HCT116 (cell line): ENCODE measurements at places on chromosomes 5 and 9.
A peak's percentile ranks its signal among the peaks of the same experiment; 100 is the strongest.

GRCh38 chr5:57863661-57864060 lies 381.1 kb upstream of the ACTBL2 start:
- no peaks in the 10 kb centered on the region for H3K36me3 ChIP-seq
- no peak for DNase-seq
- peaks cover 4% of the 10 kb centered on the region; the same call in 1 of the 2 replicates for H3K4me1 ChIP-seq
- no peak overlapping the region for H3K4me3 ChIP-seq
- no peaks in the 10 kb centered on the region for H3K27me3 ChIP-seq
- no peak overlapping the region for H3K27ac ChIP-seq

GRCh38 chr5:156188016-156188415 lies 138.9 kb upstream of the SGCD start:
- H3K36me3 ChIP-seq: no peaks in the 10 kb centered on the region
- H3K27me3 ChIP-seq: no peaks in the 10 kb centered on the region
- H3K27ac ChIP-seq: no peak overlapping the region
- no peak overlapping the region for H3K4me3 ChIP-seq
- H3K4me1 ChIP-seq: no peaks in the 10 kb centered on the region

DNA sequence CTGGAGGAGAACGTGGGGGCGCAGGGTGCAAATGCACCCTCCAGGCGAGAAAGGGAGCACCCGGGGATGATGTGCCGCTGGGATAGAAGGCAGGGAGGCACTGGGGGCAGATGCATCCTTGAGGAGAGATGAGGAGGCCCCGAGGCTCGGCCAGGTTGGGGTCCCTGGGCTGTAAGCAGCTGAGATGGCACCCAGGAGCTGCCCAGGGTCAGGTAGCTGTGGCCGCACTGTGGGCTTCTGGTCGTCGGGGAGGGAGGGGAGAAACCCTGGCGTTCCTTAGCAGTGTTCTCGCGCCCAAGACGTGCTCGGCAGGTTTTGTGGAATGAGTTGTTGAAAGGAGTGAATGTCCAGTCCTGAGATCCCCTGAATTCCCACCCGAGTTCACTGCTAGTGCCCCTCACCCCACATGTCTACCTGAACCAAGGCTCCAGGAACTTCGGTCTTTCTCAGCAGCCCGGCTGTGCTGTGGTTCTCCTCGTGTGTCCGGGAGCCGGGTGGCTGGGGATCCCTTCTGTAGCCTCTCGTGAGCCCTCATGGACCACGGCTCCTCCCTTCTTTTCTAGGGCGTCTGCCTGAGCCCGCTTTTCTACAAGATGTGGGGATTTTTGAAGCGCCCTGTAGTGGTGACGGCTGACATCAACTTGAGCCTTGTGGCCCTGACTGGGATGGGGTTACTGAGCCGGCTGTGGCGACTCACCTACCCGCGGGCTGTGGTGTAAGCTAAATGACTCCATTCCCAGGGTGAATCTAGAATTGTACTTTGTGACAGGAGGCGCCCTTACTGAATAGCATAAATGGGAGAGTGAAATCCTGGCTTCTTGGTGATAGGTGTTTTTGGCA lies 1.1 kb downstream of the POMT1 start:
- H3K27ac ChIP-seq: peak overlapping the region; percentile 63; the same call in 1 of the 2 replicates
- DNase-seq: no peak
- peaks cover 12% of the 10 kb centered on the region for H3K36me3 ChIP-seq
- H3K4me1 ChIP-seq: no peaks in the 10 kb centered on the region
- no peaks in the 10 kb centered on the region for H3K27me3 ChIP-seq

DNA sequence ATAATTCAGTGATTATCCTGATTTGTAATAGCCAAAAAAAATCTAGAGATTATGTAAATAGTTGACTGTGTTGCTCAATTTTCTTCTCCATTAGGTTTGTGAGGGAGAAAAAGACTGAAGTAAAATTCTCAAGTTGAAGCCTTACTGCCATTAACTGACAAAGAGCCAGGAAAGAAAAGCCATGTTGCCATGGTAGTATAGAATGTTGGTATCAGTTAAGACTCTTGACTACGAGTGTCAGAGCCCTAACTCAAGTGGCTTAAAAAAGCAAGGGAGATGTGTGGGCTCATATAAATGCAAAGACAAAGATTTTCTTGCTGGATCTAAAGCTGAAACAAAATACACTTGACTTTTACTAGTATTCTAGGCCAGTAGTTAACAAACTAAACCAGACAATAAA lies 571.7 kb downstream of the KCTD16 start:
- no peaks in the 10 kb centered on the region for H3K4me1 ChIP-seq
- no peak overlapping the region for H3K4me3 ChIP-seq
- no peak overlapping the region for H3K27ac ChIP-seq
- no peaks in the 10 kb centered on the region for H3K36me3 ChIP-seq

DNA sequence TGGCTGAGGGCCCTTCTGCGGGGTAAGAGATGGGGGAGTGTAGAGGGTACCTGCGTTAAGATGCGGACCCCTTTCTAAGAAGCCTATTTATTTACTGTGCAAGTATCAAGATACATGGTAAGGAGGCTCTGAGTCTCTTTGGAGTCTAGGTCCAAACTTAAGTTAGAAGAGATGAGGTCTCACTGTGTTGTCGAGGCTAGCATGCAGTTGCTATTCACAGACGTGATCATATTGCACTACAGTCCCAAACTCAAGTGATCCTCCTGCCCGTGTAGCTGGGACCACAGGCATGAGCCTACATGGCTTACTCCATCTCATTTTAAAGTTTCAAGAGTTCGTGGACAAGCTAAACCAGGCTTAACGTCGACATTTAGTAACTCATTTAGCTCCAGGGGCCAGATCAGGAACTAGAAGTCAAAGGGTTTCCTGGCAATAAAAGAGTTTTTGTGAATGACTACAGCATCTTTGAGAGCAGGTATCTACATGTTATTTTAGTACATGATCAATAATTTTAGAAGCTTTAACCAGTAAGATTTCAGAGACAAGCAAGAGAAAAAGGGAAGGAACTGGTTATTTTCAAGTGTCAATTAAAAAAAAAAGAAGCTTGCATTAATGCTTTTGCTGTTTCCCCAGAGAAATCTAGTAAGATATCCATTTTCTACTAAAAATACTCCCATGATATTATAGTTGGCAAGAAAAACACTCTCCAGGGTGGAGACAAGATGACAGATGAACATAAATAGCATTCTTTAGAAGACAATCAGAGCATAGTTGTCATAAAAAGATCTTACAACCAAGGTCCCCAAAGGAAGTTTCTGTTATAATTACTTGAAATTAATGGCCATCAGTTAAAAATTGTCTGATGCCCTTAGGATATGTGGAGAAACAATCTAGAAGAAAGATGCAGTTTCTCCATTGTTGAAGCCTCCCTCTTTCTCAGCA lies 141.3 kb downstream of the SCAMP1 start:
- no peaks in the 10 kb centered on the region for H3K27me3 ChIP-seq
- no peak overlapping the region for H3K4me3 ChIP-seq
- no peak for DNase-seq
- no peaks in the 10 kb centered on the region for H3K36me3 ChIP-seq
- H3K27ac ChIP-seq: no peak overlapping the region

- no peaks in the 10 kb centered on the region for H3K27me3 ChIP-seq
- no peaks in the 10 kb centered on the region for H3K4me1 ChIP-seq
- no peak for DNase-seq
- no peaks in the 10 kb centered on the region for H3K36me3 ChIP-seq
- H3K27ac ChIP-seq: no peak overlapping the region
These were observed 901 bp downstream of the ACTL7B start for GRCh38 chr9:108854641-108855528.

- H3K36me3 ChIP-seq: no peaks in the 10 kb centered on the region
- H3K4me3 ChIP-seq: no peak overlapping the region
- peaks cover 27% of the 10 kb centered on the region for H3K27me3 ChIP-seq
- no peak overlapping the region for H3K27ac ChIP-seq
These were observed 39.2 kb downstream of the CFAP90 start for GRCh38 chr5:7811715-7812114.

DNA sequence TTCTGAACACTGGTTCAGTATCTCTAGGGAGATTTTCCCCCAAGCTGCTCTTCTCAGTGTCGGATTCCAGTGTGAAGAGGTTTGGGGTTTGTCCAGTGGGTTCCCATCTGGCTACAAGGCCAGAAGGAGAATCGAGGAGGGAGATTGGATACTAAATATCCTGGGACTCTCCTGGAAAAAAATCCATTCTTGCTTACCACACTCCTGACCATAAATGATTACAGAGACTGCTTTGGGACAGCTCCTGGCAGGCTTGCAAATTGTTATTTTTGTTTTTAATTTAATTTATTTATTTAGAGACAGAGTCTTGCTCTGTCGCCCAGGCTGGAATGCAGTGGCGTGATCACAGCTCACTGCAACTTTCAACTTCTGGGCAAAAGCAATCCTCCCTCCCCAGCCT lies 4.7 kb upstream of the SUSD1 start:
- H3K36me3 ChIP-seq: no peaks in the 10 kb centered on the region
- H3K4me1 ChIP-seq: peaks cover 19% of the 10 kb centered on the region
- H3K4me3 ChIP-seq: no peak overlapping the region
- no peaks in the 10 kb centered on the region for H3K27me3 ChIP-seq
- H3K27ac ChIP-seq: no peak overlapping the region

- H3K36me3 ChIP-seq: no peaks in the 10 kb centered on the region
- H3K27ac ChIP-seq: no peak overlapping the region
- no peaks in the 10 kb centered on the region for H3K4me1 ChIP-seq
- H3K27me3 ChIP-seq: 0 out of 2 replicates have a peak, but pooled peaks cover 5% of the 10 kb centered on the region
These were observed 47.0 kb upstream of the CLK4 start for GRCh38 chr5:178673801-178674295.

GRCh38 chr5:12023614-12024241 lies 119.5 kb upstream of the CTNND2 start:
- H3K4me1 ChIP-seq: no peaks in the 10 kb centered on the region
- no peaks in the 10 kb centered on the region for H3K36me3 ChIP-seq
- H3K27ac ChIP-seq: no peak overlapping the region

DNA sequence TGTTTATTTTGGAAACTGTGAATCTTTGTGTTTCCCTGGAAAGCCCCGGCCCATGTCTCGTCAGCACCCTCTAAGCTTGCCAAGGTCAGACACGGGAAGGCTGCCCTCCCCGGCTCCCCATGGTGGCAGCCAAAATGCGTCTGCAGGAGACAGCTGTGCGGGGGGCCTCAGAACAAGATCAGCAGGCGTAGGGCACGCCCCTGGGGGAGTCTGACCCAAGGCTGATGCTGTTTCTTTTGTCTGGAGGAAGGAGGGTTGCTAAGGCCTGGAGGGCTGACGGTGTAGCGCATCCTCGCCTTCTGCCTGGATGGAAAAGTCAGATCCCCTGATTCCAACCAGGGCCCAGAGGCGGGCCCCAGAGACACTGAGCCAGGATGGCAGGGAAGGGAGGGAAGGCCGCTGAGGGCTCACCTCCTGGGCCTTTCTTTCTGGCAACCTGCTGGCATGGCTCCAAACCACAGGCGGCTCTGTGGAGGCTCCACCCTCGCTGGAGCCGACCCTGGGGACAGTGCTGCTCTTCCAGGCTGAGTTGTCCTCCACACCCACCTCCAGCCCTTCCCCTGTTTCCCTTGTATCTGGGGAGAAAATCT lies 57.2 kb downstream of the OLFM1 start:
- H3K27me3 ChIP-seq: peaks cover 16% of the 10 kb centered on the region; the same call in 1 of the 2 replicates
- H3K4me3 ChIP-seq: no peak overlapping the region
- H3K4me1 ChIP-seq: peaks cover 7% of the 10 kb centered on the region
- no peak for DNase-seq

DNA sequence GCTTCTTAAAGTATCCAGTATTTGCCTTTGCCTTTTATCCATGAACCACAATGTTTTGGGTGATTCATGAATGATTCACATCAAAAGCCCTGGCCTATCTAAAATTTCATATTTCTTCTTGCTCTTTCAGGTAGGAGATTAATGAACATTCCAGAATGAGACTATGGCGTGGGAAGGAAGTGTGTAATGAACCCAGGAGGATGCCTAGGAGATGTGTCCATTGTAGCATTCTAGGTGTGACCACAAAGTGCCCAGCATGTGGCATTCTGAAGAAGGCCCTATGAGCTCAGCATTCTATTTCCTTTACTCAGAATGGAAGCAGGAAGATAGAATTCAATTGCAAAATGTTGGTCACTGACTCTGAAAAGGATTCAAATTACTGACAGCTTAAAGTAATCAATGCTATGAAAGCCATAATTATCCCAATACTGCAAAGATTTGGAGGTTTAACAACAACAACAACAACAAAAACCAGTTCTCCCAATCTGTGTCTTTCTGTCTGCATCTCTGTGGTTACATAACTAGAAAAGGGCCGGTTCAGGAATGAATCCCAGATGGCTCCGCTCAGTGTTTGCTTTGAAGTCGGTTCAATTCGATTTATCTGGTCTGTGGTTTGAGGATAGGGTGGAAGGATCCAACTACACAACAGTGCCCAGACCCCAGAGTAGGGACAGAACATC lies 126.7 kb downstream of the FOXD1 start:
- H3K36me3 ChIP-seq: no peaks in the 10 kb centered on the region
- H3K27ac ChIP-seq: peak overlapping the region; percentile 47; the same call in 1 of the 2 replicates
- H3K4me1 ChIP-seq: peaks cover 10% of the 10 kb centered on the region
- H3K27me3 ChIP-seq: no peaks in the 10 kb centered on the region

DNA sequence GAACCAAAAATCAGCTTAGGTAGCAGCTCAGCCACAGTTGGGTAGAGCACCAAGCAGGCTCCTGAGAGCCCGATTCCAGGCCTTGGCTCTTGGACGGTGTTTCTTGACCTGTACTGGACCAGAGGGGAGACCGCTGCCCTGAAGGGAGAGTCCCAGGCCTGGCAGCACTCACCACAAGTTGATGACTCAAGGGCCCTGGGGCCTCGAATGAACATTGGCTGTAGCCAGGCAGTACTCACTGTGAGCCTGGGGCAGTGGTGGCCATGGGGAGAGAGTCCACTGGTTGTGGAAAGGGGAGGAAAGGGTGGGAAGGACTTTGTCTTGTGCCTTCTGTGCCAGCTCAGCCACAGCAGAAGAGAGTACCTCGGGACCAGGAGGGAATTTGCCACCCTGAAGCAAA lies 166.1 kb downstream of the EDIL3 start:
- no peaks in the 10 kb centered on the region for H3K4me1 ChIP-seq
- no peaks in the 10 kb centered on the region for H3K36me3 ChIP-seq
- no peak overlapping the region for H3K27ac ChIP-seq
- no peak overlapping the region for H3K4me3 ChIP-seq
- DNase-seq: no peak

GRCh38 chr5:174315871-174316270 lies 270.4 kb downstream of the NSG2 start:
- peaks cover 14% of the 10 kb centered on the region; the same call in 1 of the 2 replicates for H3K27me3 ChIP-seq
- H3K27ac ChIP-seq: no peak overlapping the region
- DNase-seq: no peak
- no peaks in the 10 kb centered on the region for H3K36me3 ChIP-seq
- H3K4me3 ChIP-seq: no peak overlapping the region

- DNase-seq: no peak
- no peak overlapping the region for H3K4me3 ChIP-seq
- H3K36me3 ChIP-seq: no peaks in the 10 kb centered on the region
- peaks cover 5% of the 10 kb centered on the region; the same call in 1 of the 2 replicates for H3K4me1 ChIP-seq
- no peaks in the 10 kb centered on the region for H3K27me3 ChIP-seq
These were observed 15.8 kb upstream of the RNU6ATAC start for GRCh38 chr9:134179918-134180785.

DNA sequence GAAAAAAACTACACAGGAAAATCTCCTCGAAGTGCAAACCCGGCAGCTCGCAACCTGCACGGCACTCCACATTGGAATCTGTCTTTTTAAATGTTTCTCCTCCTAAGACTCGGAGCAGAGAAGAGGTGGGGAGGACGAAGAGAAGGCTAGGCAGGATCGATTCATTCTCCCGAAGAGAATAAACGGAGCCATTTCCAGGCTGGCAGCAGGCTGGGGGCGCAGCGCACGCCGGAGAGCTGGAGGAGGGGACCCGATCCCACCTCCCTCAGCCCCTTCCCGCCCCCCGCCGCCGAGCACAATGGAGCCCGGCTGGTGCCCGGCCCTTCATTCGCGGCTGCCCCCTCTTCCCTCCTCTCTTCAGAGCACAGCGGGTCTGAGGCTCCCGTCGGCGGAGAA lies 628 bp downstream of the HOMER1 start:
- no peak for DNase-seq
- H3K4me1 ChIP-seq: peaks cover 12% of the 10 kb centered on the region
- no peaks in the 10 kb centered on the region for H3K27me3 ChIP-seq
- no peaks in the 10 kb centered on the region for H3K36me3 ChIP-seq
